ENCODE measurements at places on chromosomes 16 and 17.
A peak's percentile ranks its signal among the peaks of the same experiment; 100 is the strongest.

DNA sequence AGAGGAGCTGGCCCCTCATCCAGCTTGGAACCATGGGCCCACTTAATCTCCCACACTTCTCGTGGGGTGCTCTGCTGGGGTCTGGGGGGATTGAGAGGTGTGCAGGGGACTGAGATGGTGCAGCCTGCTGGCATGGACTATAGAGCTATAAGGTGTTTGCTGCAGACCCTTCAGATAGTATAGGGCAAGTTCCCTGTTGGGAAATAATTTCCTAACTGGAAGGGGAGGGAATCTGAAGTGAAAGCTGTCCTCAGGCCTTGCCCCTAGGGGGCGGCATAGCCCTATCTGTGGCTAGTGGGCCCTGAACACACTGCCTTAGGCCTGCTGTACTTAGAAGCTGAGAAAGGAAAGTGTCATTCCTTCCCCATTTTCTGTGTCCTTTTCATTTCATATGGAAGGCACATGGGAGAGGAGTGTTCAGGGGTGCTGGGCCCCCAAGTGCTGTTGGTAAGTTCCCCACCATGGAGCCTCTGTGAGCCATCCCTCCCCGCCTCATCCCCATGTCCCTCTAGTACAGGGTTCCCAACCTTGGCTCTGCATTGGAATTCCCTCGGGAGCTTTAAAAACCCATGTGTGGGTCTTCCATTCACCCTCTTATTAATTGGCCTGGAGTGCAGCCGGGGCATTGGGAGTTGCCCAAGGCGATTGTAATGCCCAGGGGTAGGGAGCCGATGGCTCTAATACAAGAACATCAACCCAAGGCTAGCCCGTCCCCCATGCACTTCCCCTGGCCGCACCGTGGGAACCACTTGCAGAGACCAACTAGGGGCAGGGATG is 19.7 kb downstream of the GOSR2 start:
- no peak for DNase-seq

- no peak for DNase-seq
Observed at GRCh38 chr17:55285340-55286301, 20.9 kb downstream of the HLF start.

GRCh38 chr16:74298104-74298503 is 1.5 kb downstream of the PSMD7 start:
- DNase-seq, result no peak

DNA sequence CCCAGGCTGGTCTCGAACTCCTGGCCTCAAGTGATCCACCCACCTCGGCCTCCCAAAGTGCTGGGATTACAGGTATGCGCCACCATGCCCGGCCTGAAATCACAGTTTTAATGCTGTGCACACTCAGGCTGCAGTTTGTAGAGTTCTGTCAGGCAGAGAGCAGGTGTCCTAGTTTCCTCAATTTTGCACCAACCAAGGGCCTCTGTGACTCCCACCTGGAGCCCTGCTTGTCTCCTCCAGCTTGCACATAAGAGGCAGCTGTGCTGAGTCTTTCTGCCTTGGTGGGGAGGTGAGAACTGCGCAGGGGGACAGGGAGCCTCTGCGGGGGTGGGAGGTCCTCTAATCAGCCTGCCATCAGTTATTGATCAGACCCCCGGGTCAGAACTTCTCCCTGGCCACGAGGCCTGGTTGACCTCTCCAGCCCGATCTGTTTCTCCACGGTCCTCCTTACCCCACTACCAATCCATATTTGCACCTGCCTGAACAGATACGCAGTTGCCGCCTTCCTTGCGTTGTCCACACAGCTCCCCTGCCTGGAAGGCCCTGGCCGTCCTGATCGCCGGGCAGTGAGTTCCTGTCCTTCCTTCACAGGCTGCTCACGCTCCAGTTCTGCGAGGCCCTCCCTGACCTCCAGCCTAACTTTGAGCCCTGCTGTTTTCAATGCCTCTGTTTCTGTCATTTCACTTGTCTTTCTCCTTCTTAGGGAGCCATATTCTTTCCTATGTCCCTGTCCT is 48.1 kb upstream of the SIAH1 start:
- DNase-seq, result no peak

GRCh38 chr16:21103941-21104860 is 46.4 kb downstream of the DNAH3 start:
- DNase-seq, result no peak

- no peak for DNase-seq
Observed at GRCh38 chr17:55726440-55726839, 3.8 kb upstream of the TMEM100 start.

- DNase-seq, result no peak
Observed at GRCh38 chr17:75891605-75892555, 4.9 kb downstream of the TRIM65 start.

- DNase-seq, result no peak
Observed at GRCh38 chr17:35390663-35391062, 17.2 kb upstream of the SLFN11 start.

- no peak for DNase-seq
Observed at GRCh38 chr16:56777482-56777881, 47.6 kb downstream of the NUP93 start.

DNA sequence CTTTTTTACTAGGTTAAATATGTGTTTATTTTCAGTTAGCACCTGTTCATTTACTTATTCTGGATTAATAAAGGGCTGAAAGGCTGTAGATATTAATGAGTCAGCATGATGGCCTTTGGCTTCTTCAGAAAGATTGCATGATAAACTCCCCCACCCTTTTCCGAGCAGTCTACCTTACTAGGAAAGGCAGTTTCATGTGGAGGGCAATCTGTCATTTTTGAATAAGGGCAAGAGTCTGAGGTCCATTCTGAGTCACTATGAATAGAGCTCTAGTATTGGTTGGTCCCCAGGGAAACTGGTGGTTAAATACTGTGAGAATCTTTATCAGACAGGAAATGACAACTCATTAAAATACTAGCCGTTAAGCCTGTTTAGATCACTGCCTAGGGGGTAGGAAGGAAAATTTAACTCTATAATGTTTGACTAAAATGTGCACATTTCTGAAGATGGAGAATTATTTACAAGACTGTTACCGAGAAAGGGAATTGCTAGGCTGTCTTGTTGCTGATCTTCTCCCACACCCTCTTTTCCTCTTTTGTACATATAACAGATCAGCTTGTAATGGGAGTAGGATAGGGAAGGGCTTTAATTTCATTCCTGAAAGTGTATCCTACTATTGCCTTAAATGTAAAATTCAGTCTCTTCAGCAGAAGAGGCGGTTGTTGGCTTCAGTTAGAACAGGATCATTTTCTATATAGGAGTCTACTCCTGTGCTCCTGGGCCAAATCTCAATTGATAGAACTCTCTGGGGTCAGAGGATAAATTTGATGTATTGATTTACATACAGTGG is 63.3 kb downstream of the TUBD1 start:
- no peak for DNase-seq

GRCh38 chr17:80819422-80820164 is 172.0 kb upstream of the CHMP6 start:
- DNase-seq, result no peak

DNA sequence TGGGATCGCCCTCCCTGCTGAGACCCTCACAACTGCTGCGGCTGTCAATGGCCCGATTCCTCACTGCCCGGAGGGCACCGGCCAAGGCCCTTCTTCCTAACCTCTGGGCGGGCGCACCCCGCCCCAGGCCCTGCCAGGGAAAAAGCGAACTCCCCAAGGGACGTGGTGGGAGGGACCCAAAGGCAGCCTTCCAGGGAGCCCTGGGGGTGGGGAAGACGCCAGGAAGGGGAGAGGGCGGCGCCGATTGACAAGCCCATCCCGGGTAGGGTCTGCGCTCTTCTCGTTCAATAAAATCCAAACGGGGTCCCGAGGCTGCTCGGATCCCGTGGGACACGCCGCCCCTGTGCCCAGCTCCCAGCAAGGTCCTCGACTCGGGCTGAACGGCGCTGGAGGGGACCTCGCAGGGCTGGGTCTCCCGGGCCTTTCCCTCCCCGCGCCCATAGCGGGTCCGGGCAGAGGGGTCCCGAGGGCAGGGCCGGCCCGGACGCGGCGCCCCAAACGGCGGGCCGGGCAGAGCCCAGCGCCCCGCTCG is 416 bp downstream of the KIFC3 start:
- no peak for DNase-seq

GRCh38 chr17:79028496-79029326 is 4.7 kb downstream of the C1QTNF1 start:
- no peak for DNase-seq

DNA sequence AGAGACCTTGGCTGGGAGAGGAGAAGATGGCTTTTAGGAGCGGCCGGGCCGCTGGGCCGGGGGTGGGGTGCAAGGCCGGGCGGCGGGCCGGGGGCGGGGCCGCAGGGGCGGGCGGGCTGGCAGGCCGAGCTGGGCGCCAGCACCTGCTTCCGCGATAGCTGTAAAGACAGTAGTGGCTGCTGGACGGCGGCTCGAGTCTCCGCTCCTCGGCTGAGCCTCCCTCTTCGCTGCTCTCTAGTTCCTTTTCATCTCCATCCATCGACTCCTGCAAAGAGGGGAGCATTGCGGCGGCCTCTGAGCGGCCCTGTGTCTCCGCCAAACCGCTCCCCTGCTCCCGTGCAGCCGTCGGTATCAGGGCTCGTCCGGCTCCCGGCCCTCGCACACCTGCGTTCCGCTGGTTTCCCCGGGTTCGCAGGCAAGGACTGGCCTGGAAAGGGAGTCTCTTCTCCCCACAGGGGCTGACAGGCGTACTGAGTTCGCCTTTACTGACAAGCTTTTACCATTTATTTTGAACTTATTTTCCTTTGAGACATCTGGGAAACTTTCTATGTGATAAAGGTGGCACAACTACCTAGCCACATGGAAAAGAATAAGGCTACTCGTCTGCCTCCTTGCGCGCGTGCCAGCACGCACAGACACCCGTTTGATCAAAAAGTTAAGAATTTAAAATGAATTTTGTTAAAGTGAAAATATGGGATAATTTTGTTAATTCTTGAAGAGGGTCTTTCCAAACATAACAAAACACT is at the start of gene C17orf75:
Gene C17orf75, minus strand, starts transcription at position 317 of the 746 bp plus-strand sequence. Its CDS starts 34 bp downstream, at position 283.
- DNase-seq, result peak; percentile 51

DNA sequence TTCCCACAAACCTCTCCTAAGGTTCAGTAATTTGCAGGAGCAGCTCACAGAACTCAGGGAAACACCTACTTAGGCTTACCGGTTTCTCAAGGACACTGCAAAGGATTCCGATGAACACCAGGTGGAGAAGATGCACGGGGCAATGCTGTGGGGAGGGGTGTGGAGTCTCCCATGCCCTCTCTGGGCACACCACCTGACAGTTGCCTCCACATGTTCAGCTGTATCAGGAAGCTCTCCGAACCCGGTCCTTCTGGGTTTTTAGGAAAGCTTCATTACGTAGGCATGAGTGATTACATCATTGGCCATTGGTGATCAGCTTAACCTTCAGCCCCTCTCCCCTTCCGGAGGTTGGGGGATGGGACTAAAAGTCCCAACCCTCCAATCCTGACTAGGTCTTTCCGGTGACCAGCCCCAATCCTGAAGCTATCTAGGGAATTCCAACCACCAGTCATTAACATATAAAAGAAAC is 21.6 kb downstream of the C17orf58 start:
- DNase-seq, result no peak

GRCh38 chr16:1903845-1904840 is 14.1 kb downstream of the HS3ST6 start:
- no peak for DNase-seq

DNA sequence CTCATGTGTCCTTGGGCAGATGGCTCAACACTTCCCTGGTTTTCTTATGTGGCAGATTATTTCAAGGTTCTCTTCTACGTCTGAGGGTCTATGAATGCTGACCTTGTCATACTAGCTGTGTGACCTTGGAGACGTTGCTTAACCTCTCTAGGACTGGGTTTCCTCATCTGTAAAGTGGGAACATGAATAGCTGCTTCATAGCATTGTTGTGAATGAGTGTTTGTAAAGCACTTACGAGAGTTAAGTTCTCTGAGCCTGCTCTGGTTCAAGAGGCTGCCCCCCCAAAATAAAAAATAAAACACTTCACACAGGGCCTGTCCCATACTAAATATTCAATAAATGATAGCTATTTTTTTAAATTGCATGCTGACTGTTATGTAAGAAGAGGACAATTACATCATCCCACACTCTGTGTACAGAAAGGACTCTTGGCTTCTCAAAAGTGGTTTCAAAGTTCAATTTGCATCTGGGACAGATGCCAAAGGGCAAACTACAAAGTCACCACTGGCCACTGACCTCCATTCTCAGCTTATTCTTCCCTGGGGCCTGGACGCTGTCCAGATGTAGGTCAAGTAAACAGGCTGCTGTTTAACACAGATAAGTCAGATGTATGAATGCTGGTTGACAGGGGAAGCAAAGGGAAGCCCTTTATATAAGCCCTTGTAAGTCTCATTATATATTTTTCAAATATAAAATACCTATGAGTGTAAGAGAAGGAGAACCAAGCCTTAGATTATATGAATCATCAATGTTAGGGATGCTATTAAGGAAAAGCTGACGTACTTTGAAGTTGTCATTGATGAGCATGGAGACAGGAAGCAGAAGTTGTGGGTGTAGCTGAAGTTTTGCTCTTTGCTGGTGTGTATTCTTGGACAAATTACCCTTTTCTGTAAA is 15.4 kb upstream of the NDEL1 start:
- no peak for DNase-seq

GRCh38 chr16:28592511-28592910 is 4.3 kb downstream of the SULT1A2 start:
- DNase-seq, result no peak

DNA sequence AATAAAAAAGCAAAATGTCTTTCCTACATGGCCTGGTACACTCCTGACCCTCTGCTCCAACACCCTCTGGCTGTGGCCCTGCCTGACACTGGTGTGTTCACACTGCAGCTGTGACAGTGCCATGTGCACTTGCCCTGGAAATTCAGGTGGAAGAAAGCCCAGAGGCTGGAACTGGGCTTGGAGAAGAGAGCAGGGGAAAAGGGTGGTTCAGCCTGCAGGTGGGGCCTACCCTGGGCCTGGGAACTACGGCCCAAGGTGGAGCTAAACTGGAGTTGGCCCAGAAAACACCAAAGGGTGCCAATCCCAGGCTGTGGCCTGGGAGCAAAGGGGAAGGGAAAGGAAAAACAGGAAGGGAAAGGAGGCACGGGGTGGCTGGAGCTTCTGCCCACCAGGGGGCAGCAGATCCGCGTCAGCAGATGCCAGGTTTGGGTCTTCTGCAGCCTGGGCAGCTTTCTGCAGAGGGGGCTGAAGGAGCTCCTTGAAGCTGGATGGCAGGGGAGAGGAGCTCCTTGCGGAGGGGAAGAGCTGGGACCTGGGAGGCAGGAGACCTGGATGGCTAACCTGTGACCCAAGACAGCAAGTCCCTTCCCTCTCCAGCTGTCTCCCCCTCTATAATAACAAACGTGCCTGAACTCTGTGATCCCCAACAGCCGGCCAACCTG is 15.4 kb upstream of the CTCF start:
- peak; percentile 49 for DNase-seq

- no peak for DNase-seq
Observed at GRCh38 chr16:48617104-48617705, 7.2 kb upstream of the N4BP1 start.

- DNase-seq, result no peak
Observed at GRCh38 chr16:68492543-68493411, 44.5 kb upstream of the SMPD3 start.

DNA sequence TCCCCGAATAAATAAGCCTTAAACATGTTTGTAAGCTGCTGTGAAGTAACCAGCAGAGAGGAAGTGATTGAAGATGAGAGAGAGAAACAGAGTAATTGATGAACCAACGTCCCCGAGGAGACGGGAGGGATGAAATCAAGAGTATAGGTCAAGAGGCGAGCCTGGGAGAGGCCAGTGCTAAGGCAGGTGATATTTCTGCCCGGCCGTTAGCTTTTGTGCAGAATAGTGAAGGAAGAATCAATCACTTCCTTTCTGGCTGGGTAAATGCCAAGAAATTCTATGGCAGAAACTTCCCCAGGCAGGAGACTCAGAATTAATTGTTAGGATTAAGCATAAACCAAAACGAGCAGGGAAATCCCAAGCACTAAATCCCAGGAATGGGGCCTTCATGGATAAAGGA is 273.8 kb downstream of the CDH13 start:
- DNase-seq, result no peak

All from stimulated activated CD8-positive, alpha-beta memory T cell treated with anti-CD3 and anti-CD28 coated beads, Interleukin-4, amount 100 ng/mL, for 4 hours (primary cell).